ENCODE measurements at places on chromosomes 3 and 15.

DNA sequence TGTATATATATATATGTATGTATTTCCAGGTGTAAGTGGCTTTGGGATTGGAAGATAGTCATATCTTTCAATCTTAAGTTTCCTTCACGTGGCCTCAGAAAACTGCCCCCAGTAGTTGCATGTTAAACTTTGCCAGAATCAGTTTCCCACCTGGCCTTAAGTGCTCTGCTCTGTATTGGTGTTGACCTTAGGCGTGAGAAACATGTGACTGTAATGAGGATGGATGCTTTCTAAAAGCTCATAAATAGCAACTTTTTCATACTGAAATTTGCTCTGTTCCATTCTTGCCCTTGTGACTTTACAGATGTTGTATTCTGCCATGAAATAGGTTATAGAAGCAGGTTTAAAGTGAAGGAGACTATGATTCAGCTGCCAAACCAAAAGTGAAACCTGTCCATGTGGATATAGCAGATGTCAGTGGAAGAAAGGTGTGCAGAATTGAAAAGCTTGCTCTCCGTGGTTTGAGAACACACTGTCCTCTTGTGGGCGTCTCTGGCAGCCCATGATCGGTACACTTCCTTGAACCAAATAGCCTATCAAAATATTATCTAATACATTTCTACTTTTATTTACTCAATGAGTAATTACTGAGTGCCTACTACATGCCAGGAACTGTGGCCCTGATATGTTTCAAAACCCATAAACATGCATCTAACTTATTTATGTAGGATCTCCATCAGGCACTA is 15.8 kb downstream of the SCG5 start:
- no peak for DNase-seq

- no peak for DNase-seq
These were observed 74.7 kb upstream of the ROBO2 start for GRCh38 chr3:76965122-76965725.

- DNase-seq = no peak
These were observed 72.9 kb downstream of the IL12A start for GRCh38 chr3:160061525-160061924.

DNA sequence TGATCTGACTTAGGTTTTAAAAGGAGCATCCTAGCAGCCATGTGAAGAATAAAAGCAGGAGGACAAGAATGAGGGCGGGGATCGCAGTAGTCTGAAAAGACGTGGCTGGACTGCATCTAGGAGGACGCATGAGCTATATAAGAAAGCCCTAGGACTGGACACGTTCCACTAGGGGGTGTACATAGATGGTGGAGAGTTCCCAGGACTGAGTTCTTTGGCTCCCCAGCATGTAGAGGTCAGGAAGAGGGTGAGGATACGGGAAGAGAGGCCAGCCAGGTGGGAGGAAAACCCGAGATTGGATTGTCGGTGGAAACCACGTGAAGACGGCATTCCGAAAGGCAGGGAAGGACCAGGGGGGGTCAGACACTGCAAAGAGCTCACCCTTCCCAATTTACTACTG is 64.2 kb upstream of the CFAP161 start:
- DNase-seq = no peak
